Stimulated activated CD4-positive, alpha-beta T cell treated with anti-CD3 and anti-CD28 coated beads, Interleukin-15, amount 100 ng/mL, for 48 hours (primary cell): ENCODE measurements at places on chromosomes 2 and 18.

GRCh38 chr2:71897137-71897480 lies 250.6 kb downstream of the CYP26B1 start:
- no peak for DNase-seq

DNA sequence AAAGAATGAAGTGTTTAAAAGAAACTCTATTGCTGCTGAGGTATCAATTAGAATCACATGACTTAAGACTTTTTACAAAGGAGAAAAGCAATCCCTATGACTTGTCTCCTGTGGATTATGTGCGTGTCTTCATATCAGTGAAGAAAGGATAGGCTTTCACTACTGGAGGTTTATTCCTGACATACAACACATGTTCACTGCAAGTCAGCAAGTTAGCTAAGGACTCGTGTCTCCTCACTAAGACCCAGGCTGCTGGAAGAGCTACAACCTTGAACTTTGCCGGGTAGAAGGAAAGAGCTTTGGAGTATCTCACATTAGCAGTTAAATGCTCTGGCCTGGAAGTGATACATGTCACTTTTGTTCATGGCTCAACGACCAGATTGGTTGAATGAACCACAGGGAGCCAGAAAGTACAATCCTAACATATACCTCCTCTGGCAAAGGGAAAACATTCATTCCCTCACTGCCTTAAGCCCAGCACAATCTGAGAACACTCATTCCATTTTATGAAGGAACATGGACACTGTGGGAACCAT lies 215.3 kb downstream of the RNF152 start:
- DNase-seq, result no peak

- peak; percentile 30 for DNase-seq
Observed at GRCh38 chr2:173978447-173978846, 13.3 kb upstream of the SP3 start.

DNA sequence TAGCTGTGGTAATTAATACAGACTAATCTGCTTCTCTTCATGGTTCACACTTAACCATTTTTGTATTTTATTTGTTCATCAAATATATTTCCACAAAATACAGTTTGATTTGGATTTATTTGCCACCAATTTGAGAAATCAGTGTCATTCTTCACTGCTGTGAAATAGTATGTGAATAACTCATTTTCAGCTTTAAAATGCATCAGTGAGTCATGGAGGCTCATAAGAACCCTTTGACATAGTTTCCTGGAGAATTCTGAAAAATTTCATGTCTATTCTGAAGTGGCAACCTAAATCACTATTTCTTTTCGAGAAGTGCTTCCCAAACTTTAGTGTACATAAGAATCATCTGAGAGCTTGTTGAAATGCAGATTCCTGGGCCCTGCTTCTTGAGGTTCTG lies 1026.7 kb upstream of the ACVR2A start:
- DNase-seq, result no peak
